ENCODE measurements at places on chromosomes 2 and 18.

DNA sequence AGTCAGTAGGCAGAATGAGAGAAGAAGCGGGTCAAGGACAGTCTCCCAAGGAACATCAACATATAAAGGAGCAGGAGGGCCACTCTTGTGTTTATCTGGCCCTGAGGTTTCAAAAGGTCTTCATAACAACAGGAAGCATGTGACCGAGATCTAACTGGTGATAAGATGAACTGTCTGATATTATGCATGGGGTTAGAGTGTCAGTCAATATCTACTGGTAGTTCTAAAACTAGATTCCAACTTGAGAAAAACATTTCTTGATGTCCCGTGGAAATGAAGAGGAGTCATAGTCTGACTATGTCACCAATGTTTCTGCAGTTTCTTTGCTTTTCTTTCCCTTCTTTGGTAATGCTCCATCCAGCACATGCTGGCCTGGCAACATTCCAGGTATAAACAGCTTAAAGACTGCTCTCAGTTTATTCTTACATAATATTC is 77.5 kb upstream of the ITPRID2 start:
- DNase-seq = no peak

DNA sequence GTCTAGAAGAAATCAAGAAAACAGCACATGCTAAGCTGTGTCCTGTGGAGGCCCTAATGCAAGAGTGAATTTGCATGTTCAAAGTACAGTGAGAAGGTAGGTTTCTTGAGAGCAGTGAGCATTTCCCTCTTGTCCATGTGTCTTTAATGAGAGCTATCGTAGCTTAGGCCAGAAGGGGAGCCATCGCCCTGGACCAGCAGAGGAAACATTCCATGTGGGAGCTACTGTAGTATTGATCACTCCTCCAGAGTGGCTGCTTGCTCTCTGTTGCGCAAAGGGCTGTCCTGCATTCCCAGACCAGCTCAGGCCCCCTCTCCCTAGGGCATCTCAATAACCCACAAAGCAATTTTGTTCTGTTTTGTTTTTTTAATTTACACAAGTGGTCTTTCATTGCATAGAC is 950.1 kb downstream of the CNTNAP5 start:
- DNase-seq = no peak

DNA sequence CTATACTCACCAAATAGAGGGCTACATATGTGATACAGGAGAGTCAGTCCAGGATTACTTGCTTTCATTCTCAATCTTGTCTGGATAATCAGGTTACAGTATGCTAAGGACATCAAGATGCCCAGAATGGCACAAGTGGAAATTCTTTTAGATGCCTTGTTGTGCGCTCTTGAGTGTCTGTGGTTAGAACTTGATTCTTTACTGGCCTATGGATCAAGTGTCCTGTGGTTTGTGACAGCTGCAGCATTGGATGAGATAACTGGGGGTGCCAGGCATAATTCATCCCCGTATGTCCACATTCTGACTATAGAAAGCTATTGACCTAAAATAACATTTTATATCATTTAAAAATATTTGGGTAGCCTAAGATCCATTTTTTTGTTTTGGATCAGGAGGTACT is 40.1 kb downstream of the CDC42EP3 start:
- no peak for DNase-seq

- no peak for DNase-seq
These were observed 10.5 kb downstream of the PCARE start for GRCh38 chr2:29063646-29064345.

GRCh38 chr18:49017813-49018553 is 67.2 kb upstream of the SMAD7 start:
- DNase-seq = no peak

DNA sequence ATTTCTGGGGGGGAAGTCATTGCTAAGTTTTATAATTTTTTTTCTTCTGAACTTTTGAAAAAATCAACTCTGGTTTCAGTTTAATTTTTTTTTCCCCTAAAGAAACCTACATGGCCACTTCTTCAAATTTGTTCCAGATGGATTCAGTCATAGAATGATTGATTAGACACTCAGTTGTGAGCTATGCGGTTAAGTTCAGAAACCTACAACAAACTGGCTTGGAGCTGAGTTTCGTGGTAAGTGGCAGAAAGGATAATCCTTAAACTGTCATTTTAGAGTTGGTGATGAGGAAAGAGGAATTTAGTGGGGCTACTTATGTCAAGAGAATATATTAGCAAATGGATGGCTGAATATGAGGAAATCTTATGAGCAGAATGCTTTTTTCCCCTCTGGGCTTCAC is 23.7 kb downstream of the EFEMP1 start:
- no peak for DNase-seq

- no peak for DNase-seq
These were observed 53.4 kb downstream of the ATIC start for GRCh38 chr2:215365184-215365658.

DNA sequence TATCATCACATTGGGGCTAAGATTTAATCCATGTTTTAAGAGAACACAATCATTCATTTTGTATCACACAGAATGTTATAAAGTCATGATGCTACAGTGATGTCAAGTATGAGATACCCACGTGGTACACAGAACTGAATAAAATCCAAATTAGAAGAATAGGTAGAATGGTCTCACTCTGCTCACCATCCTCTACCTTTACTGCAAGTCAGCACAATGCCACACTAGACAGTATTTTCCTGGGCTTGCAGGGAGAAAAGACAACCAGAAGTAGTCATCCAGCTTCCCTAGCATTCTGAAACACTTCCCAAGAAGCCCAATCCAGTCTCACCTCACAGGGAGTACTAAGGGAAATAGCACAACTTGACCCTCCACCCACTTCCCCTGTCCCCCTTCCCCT is 856.2 kb upstream of the NRXN1 start:
- no peak for DNase-seq

- no peak for DNase-seq
These were observed 61.9 kb upstream of the HAAO start for GRCh38 chr2:42854207-42854818.
